Esophagus muscularis mucosa (tissue), 4 donors: ENCODE measurements at places on chromosomes 5 and 9. TPM values are rescaled to one million over a fixed set of nuclear protein-coding genes. Genes with fewer than 3 reads are reported as not detected.

DNA sequence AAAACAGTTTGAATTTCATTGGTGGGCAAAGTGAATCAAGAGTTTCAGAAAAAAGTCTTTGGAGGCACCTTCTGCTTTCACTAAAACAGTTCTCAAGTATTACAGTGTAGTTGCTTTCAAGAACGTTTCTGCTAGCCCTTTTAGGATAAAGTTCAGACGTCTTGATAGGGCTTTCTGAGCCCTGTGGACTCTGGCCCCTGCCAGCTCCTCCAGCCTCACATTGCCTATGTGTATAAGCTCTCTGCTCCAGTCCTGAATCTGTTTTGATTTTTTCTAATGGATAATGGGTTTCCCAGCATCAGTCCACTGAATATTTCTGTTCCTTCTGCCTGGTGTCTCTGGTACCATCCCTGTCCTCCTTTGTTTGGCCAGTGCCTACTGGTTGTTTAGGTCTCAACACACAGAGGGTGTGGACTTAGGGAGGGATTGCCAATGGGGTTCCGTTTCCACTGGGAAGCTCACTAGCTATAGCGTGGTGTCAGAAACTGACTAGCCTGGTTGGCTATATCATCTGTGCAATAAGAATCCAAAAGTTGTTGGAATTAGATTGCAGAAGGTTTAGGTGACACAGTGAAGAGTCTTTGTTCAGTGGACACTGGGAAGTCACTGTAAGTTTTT is 26.4 kb downstream of the ARHGAP26 start:
- no peak for DNase-seq

- no peak for DNase-seq
Measured at GRCh38 chr5:142433526-142434321, 108.9 kb upstream of the SPRY4 start.

- DNase-seq = no peak
Measured at GRCh38 chr9:78971540-78971939, 600.2 kb upstream of the TLE4 start.

GRCh38 chr5:36607114-36607571 is 737 bp downstream of the SLC1A3 start:
- DNase-seq = no peak

The CRAT gene
- total RNA-seq = 117 TPM

The CERCAM gene
- 29.7 TPM for total RNA-seq

The NIPAL4 gene
- 1.6 TPM for total RNA-seq
